Fibroblast of skin of scalp (primary cell): ENCODE measurements at places on chromosomes 5 and 9.

DNA sequence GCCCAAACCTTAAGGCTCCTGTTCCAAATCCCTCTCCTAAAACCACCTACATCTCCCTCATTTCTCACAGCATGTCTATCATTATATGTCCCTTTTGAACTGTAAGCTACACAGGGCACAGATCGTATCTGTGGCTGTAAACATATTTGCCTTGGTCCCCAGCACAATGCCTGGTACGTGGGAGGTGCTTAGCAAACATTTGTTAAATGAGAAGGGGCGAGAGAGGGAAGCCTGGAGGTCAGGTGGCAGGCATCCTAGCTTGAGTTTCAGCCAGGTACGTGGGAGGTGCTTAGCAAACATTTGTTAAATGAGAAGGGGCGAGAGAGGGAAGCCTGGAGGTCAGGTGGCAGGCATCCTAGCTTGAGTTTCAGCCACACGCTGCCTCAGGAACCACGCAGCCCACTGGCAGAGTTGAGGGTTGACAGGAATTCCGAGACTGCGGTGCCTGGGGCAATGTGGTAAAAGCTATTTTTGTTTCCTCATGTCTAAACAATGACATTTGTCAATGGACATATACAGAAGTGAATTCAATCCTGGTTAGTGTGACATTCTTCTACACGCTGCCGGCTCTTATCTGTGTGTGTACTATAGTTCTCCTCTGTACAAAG is 113.6 kb downstream of the EFNA5 start:
- DNase-seq: peak; percentile 77

GRCh38 chr5:102971676-102972293 is 148.2 kb downstream of the GIN1 start:
- DNase-seq: peak; percentile 51

- DNase-seq: peak; percentile 94
These were observed at the start of gene DENND1A for GRCh38 chr9:123929870-123930831. Gene DENND1A (minus strand): TSS chr9:123930126. CDS start chr9:123929905, 221 bp downstream.

- no peak for DNase-seq
These were observed 160.0 kb upstream of the ITGA1 start for GRCh38 chr5:52627740-52628139.

GRCh38 chr5:167790462-167791260 is 500.8 kb upstream of the WWC1 start:
- DNase-seq: peak; percentile 92

- no peak for DNase-seq
These were observed 366.5 kb downstream of the TAF11L14 start for GRCh38 chr5:18000744-18001143.

DNA sequence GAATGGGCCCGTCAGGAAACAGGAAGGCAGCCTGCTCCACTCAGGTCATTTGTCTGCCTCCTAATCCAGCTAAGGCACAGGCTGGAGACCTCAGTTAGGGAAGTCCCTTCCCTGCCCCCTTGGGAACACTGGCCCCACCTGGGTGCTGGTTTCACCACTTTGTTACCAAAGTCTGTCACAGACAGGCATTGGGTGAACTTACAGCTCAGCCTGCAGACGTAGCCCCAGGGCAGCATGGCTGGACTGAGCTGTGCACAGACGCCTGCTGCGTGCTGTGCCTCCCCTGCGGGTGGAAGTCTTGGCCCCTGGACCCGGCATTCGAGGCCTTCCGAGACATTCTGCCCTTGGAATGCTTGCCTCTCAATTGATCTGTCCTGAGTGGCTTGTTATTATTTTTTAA is 48.9 kb downstream of the TENT4A start:
- no peak for DNase-seq

DNA sequence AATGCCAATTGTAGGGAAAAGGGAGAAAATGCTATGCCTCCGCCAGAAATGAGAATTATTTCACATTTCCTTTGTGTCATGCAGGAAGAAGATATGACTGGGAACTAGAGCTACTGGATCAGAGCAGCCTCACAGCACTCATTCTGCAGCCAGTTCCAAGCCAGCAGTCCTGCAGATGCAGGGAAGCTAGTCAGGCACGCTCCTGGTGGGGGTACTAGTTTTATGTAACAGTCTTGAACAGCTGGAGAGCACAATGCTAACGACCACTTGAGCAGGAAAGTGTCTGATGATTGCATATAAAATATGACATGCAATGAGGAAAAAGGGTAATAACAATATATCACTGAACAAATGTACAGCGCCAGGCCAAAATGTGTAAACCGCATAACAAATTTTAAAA is 21.7 kb downstream of the CDH10 start:
- DNase-seq: no peak

GRCh38 chr5:137741718-137742117 is 5.8 kb upstream of the KLHL3 start:
- no peak for DNase-seq

GRCh38 chr5:177111720-177112394 is 21.7 kb upstream of the NSD1 start:
- peak; percentile 25 for DNase-seq

DNA sequence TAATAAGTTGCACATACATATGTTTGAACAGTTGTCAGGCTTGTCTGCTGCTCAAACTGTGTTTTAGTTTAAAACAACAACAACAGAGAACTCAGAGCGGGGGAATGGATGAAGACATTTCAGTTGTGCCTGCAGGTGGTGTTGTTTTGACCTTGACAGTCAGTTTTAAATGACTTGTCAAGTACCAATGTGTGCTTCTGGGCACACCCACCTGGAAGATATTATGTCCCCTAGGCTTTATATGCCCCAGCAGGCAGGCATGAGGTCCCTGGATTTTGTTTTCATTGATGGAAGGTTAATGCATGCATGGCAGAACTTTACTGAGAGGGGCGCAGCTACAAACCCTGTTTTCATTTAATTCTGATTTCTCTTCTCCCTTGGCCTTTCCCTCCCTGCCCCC is 84.6 kb downstream of the AOPEP start:
- DNase-seq: no peak
